T-helper 9 cell (primary cell): ENCODE measurements at places on chromosomes 7 and 10.

DNA sequence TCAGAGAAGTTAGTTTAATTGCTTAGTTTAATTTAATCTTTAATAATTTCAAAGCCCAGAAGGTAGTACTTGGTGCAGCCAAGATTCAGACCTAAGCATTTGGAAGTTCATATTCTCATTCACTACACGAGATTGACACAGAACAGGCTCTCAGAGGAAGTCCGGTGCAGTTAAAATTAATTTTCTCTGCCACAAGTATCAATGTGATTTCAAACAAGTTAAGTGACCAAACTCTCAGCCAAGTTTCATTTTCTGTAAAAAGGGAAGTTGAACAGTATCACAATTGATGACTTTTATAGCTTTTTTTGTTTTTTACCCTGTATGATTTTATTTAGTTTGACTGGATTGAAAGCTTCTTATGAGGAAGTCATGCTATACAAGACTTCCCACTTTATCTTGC, 1494.9 kb upstream of the LRRTM3 start:
- no peak for DNase-seq

DNA sequence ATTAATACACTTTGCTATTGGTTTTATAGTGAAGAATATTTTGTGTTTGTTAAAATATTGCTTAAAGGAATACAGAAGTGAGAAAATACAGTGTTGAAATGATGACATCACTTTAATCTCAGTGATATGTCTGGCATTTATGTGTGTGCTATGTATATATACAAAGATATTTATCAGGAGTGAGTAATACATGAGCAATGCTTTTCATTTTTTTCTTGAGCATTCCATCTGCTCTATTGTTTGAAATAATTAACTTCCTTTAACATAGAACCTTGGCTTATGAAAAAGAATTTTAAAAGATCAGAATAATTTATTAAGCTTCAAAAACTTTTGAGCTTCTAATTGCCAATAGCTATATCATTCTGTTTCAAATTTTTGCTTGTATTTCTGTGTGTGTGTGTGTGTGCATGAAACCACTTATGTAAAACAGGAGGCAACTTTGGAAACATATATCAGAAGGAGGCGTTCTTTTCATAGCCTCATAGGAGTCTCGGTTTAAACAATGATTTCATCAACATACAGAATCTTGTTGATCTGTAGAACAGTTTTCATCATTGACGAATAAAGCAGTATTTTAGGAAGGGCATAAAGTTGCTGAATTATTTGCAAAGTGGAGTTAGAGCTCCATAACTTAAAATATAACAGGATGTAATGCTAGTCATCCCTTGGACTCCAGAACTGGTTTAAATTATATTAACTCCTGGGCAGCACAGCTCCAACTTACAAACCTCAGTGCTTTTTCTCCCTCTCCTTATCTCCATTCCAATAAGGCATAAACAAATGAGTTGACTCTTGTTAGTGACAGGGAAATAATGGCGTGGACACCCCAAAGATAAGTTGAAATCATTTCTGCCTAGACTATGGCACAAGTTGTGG, 228.4 kb upstream of the DGKB start:
- no peak for DNase-seq

DNA sequence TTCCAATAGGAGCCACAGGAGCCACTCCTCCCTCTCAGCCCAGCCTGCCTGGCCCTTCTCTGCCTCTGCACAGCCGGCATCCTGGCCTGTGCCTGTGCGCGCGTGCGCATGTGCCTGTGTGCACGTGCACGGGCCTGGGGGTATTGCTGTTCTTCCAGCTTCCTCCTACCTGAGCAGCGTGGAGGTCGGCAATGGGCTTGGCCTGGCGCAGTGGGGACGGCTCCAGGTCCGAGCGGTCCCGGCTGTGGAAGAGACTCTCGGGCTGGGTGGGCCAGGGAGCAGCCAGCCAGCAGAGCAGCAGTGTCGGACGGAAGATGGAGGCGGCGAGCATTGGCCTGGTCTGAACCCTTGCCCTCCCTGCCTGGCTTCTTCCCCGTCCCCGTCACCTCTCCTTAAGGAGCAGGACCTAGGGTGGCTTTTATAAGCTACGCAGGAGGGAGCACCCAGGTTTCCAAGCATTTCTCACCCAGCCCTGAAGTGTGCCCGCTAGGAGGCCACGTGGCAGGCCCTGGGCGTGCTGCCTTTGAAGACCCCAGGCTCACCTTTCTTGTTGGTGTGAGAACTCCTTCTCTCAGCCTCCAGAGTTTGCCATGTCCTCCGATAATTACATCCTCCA, at the start of gene MMP21:
Gene MMP21 (minus strand): TSS at position 331 of the 616 bp plus-strand sequence. CDS start 0 bp downstream, at position 331.
- DNase-seq: no peak

GRCh38 chr10:50798297-50798696, 58.6 kb downstream of the ASAH2B start:
- DNase-seq: no peak

DNA sequence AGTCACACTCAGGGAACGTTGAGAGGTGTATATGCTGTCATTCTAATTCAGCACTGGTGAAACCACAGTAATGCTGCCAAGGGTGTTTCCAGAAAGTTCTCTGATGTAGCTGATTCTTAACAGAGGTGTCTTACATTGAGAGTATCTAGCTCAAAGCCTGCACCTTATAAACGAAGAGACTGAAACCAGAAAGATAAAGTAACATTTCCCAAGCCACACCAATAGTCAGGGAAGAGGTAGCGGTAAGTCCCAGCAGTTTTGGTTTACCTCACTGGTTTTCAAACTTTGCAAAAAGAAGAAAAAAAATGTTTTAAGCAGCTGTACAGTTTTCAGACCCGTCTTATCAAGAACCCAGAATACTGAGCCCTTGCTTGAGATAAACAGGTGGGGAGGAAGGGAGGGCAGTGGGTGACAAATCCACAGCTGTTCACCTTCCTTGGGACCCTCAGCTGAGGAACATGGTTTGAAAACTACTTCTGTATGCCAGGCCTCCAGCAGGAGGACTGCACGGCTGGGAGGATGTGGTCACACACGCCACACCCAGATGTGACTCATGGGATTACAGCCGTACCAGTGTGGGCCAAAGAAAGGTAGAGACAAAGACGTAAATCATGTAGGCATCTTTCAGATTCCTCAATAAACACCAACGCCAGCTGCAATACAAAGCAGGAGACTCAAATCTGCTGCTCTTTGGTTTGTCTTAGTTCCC, 63.9 kb upstream of the GSDME start:
- peak; percentile 62 for DNase-seq

- DNase-seq: no peak
These were observed 81.7 kb downstream of the NRP1 start for GRCh38 chr10:33252794-33253203.

- no peak for DNase-seq
These were observed 51.7 kb downstream of the VOPP1 start for GRCh38 chr7:55520426-55521140.

DNA sequence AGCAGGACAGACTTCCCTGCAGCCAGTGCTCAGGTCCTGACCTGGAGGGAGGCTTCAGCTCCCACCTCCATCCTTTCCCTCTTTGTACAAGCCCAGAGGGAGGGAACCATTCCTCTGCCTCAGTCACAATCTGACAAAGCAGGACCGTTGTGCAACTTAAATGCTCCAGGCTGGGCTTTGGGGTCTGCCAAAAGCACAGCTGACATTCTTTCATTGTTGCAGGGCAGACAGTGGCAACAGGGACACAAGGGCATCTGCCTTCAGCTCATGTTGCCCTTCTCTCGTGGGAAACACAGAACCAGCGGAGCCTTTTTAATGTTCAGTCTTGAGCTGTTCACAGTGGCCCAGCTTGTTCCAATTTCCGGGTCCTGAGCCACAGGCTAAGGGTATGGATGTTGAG, 155.7 kb upstream of the TNS3 start:
- no peak for DNase-seq

DNA sequence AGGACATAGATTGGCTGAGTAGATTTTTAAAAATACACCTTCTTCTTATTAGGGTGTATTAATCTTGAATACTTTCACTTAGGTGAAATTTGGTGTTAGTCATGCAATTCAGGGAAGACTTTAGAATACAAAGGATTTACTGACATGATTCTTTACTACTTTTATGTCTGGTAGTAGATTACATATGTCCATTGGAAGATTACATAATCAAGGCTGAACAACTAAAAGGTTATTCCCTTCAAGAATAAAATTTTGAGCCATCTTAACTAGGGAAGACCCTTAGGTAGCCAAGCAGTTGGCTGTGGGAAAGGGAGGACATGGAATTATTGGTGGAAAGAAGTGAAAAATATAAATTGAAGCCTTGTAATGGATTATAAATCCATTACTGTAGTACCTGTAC, 165.0 kb downstream of the ITGB1 start:
- no peak for DNase-seq

- no peak for DNase-seq
These were observed 1.6 kb downstream of the GTF2IRD1 start for GRCh38 chr7:74455291-74455804.

DNA sequence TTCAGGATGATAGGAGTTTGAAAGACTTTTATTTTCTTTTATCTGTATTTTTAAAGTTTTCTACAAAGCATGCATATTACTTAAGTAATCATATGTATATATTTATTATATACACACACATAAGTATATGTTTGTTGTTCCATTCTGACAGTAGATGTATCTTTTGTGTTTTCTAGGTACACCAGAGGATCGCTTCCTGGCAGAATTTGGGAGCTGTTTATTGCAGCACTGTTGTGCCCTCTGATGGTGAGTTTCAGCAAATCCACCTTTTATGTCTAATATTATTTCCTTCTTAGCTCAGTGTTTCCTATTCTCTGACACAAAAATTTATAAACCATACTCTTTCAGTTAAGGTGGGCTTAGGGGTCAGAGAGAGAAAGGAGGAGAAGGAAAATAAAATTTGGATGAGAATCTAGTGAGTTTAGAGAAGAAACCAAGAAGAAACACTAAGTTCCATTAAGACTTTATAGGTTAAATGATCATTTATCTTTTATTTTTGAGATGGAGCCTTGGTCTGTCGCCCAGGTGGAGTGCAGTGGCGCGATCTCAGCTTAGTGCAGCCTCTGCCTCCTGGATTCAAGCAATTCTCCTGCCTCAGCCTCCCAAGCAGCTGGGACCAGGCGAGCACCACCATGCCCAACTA, 59.2 kb upstream of the OIT3 start:
- DNase-seq: no peak

DNA sequence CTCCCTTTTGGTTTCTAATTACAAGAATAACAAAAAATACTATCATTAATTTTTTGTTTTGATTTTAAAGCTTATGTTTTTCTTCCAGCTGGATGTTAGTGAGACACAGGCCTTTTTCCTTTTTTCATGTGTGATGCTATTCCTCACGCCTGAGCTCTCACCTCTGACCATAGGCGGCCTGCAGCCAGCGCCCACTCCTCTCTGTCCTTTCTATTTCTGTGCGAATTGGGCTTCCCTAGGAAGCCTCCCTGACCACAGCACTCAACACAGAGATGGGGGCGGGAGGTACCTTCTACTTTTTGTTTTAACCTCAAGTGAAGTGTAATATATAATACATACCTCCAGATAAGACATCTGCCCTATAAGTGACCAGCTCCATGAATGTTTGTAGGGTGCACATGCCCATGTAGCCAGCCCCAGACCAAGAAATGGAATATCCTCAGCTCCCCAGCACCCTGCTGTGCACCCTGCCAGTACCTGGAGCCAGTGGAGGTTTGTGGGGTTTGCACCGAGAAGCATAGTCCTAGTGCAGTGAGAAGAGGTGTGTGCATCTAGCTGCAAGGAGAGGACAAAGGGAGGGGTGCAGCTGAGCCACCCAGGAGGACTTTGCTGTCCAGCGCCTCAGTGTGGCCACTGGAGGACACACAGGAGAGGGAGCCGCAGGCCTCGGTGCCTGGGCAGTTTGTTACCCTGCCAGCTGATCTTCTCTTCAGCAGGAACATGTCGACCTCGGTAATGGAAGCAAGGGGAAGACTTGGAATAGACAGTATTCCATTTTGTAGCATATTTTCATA, 38.5 kb downstream of the BNIP3 start:
- DNase-seq: no peak

GRCh38 chr7:72309476-72309875, 102.7 kb downstream of the CALN1 start:
- no peak for DNase-seq

- no peak for DNase-seq
These were observed 4.0 kb upstream of the SVOPL start for GRCh38 chr7:138705167-138705566.

DNA sequence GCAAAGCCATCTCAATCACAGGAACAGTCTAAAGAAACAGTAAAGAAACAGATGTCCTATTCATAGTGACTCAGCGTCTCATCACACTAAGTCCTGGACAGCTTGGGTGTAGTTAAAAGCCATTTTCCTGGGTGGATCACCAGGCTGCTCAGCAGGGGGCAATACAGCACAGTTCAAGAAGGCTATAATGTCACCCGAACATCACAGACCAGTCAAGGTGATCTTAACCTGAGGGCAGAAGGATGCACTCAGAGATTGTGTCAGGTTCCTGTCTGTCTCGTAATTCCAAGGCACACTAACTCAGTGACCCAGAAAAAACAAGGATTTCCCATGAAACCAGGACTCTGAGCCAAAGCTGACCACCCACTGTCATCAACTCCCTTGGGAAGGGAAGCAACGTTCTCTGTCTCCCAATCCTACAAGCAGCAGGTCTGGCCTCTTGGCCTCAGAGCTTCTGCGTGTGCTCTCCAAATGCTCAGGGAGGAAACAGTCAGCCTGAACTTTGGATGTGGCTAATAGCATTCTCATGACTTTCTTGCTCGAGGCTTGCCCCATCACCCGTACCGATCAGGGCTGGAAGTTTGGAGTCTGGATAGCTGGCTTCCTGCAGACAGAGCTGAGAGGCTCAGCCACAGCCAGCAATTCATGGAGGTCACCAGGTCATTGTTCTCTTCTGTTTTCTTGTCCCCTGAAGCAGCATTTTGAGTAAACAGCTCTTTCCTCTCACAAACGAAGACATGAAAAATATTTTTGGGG, 90.4 kb upstream of the FAM171A1 start:
- DNase-seq: no peak

GRCh38 chr7:40474790-40475680, 340.2 kb downstream of the SUGCT start:
- DNase-seq: no peak

DNA sequence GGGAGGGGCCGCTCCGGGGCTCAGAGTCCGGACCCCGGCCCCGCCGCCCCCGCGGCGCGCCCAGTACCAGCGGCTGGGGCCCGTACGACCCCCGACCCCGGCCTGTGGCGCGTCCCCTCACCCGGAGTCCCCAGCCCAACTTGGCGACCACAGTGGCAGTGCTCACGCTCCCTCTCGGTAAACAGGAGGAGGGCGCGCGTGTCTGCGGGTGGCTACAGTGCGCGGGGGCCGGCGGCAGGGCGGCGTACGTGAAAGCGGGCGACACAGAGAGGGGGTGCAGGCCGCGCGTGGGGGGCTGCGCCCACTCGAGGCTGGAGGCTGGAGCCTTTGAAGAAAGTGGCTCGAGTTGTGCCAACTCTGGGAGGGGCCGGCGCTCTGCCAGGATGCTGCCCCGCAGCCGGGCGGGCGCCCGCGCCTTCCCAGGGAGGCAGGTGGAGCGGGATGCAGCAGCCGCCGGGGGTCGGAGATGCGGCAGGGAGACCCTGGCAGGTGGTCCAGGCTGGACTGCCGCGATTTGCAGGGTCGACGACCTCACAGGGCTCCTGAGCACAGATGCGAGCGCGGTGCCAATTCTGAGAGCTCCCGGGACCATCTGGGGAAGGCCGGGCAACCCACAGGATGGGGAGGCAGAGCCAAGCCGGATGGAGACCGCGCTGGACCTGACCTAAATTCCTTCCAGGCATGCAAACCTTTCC, 655 bp downstream of the PTPRE start:
- DNase-seq: no peak
